NCI-H1436 (cell line): ENCODE measurements at places on chromosomes 7 and 10.
A peak's percentile ranks its signal among the peaks of the same experiment; 100 is the strongest.

- DNase-seq: no peak
Measured at GRCh38 chr10:83075815-83076355, 1063.4 kb upstream of the GHITM start.

GRCh38 chr7:26065652-26066051 lies 86.3 kb upstream of the NFE2L3 start:
- no peak for DNase-seq

DNA sequence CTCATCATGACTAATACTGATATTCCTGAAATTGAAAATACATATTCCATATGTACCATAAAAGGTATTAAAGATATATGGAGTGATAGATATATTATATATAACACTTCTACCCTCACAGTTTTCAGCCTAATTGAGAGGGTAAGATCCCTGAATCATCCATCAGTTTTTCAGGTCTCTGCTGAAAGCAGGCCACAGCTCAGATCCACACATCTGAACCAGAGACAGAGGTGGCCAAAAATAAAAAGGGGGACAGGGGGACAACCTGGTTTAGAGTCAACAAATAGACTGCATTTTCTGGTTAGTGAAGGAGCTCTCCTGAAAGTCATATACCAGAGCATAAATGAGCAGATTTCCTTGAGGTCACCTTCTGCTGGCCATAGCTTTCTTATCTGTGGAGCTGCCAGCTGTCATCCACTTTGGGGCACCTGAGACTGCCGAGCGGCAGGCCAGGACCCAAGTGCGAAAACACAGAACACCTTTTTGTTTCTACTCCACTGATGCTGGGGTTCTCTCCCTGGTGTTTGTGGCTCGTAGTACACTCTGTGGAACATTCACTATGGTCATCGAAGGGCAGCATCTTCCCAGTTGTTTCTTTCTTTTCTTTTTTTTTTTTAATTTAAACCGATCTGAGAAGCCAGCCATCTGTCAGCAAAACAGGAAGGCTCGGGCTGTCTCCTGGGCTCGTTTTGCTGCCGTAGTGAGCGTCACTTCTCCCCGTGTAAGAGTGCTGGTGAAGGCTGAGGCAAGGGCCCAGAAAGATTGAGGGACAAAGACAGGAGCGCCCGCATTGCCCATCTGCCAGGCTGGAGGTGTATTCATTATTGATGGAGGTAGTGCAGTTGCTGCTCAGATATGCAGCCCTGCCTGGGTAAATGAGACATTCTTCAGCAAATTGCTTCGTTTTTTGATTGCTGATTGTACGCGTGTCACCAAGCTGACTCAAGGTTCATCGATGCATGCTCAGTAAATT lies 13.5 kb downstream of the IKZF1 start:
- no peak for DNase-seq

- DNase-seq: peak; percentile 96
Measured at GRCh38 chr7:13990984-13991790, 1.7 kb upstream of the ETV1 start.

- DNase-seq: no peak
Measured at GRCh38 chr7:128108641-128109423, 77.6 kb upstream of the LRRC4 start.

- no peak for DNase-seq
Measured at GRCh38 chr7:73822319-73823173, 8.2 kb upstream of the CLDN4 start.

DNA sequence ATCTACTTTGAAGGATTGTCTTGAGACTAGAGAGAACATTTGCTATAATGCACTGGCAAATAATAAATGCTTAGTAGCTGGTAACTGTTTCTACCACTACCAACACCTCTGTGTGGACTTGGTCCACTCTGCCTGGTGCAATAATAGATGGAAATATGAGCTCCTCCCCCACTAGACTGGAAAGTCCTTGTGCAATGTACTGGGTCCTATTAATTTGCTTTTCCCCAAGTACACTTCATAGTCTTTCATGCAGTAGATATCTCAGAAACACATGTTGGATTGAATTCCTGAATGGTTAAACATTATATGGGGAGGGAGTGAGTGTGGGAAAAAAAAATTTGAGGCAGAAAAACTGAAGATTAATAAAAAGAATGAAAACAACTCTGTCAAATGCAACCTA lies 119.3 kb downstream of the C10orf90 start:
- no peak for DNase-seq

DNA sequence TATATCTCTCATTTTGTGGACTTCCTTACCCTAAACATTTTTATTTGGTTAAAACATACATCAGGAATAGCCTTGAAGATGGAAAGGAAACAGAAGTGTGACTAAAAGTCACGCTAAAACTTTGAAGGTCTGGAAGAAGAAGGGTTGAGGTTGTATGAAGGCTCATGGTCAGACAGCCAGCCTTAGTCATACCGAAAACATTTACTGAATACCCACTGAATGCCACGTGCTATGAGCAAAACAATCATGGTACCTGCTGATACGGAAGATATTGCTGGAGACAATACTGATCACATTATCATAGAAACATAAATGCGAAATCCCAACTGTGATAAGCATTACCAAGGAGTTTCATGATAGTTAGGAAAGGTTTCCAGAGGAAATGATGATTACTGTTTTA lies 64.0 kb downstream of the PDZD8 start:
- DNase-seq: no peak

GRCh38 chr7:134561-135256 lies 57.7 kb upstream of the FAM20C start:
- no peak for DNase-seq

DNA sequence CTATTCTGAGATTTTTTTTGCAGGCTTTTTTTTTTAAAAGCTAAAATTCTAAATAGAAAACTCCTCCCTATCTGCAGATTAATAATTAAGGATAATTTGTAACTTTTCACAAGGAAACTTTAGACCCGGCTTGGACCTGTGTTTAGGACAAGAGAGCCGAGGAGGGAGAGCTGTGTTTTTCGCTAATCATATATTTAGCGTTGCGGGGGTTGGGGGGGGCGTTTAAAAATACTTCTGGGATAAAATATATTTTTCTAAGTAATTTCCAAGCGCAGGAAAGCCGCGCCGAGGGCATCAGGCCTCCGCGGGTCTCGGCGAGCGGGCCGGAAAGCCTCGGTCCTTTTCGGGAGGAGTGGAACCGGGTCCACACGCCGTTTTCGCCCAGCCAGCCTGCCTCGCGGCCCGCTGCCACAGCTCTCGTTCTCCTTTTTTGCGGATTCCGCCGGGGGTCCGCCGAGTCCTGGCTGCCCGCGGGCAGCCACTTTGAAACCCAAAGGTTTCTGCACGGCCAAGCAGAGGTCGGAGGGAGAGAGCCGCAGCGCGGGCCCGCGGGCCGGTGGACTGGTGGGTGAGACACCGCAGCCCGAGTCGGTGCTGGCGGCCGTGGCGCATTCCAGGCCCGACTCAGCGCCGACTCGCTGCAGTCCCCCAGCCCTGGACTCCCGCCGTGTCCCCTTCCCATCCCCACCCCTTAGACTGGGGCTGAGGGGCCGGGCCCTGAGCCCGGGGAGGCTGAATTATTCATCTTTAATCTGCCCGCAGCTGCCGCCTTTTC lies 2.3 kb downstream of the PAX2 start:
- no peak for DNase-seq

GRCh38 chr7:155653803-155654202 lies 9.3 kb downstream of the RBM33 start:
- no peak for DNase-seq

GRCh38 chr10:89891006-89891535 lies 189.7 kb downstream of the KIF20B start:
- no peak for DNase-seq

DNA sequence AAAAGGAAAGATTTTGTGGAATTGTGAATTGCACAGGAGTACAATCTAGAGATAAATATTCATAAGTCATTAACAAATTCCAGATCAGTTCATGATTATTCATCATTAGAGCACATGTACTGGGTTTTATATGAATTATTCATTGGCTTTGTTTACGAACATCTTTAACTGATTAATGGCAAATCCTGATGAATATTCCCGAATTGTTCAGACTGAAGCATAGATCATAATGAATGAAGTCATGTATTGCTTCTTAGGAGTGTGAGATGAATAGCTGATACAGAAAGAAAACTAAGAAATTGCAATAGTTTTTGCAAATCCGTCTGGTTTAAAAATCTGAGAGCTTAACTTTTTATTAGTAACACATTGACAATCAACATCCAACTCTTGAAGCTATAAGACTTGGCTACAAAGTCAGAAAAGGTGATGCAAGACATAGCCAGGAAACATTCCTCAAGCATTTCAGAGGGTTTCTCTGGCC lies 183.6 kb upstream of the DGKB start:
- DNase-seq: no peak

DNA sequence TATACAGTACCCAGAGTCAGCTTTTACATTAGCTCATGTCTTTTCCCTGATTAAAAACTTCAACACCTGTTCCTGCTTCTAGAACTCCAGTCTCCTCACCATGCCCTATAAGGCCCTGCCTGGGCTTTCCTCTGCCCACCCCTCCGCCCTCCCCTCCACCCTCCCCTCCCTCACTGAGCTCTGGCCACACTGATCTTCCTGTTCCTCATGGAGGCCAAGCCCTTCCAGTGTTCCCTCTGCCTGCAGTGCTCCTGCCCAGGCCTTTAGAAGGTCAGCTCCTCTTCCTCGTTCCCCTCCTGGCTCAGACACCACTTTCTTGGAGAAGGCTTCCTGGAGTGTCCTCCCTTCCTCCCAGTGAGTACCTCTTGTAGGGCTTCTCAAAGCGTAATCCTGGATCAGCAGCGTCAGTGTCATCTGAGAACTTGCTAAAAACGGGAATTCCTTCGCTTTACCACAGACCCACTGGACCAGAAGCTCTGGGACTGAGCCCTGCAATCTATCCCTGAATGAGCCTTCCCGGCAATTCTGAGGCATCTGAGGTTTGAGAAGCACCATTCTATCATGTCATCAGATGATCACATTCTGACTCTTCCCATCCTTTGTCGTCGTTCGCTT lies 3.7 kb downstream of the PDZD7 start:
- no peak for DNase-seq

DNA sequence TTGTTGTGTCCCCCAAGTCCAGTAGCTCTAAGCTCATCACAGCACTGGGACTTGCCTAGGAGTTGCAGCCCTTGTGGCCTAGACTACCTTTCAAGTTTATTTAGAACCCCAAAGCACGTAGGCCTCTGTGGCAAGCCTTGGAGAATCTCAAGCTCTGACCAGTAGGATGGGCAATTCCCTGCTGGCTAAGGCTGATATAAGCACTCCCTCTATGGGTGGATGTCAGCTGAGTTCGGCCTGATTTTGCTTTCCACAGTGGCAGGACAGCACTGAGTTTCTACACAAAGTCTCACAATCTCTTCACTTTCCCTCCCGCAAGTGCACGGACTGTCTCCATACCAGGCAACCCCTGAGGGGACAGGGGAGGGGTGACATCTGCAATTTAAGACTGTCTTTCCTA lies 886.4 kb upstream of the LRRN3 start:
- no peak for DNase-seq

DNA sequence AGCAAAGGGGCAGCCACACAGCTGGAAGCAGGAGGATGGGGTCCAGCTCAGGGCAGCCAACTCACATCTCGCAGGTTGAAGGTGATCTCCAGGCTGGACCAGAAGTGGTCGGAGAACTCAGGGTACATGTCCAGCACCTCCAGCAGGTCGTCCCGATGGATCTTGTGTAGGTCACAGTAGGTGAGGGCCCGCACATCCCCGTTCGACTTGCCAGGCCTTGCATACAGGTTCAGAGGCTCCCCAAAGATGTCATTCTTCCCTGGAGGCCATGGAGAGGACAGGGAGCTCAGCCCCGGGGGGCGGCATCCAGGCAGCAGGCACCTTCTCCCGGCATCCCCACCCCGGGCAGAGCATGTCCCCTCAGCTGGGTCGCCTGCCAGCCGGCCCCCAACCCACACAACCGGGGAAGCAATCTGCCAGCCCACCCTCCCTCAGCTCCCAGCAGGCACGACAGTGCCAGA lies 29.3 kb downstream of the KCNH2 start:
- no peak for DNase-seq

DNA sequence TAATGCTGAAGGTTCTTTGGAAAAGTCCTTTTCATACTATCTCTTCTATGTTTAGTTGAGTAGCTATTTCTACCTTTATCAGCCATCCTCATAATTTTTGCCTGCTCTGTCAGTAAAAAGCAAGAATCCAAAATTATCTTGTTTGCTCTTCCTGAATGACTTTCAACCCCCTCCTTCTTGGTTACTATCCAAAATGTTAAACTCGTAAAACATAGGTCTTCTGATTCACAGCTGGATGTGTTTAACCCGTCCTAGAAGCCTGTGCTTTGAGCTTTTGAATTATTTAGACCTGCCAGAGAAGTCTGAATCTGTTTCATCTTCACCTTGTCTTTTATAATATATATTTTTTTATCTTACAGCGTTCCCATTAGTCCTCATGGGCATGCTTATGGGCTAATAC lies 136.4 kb upstream of the MDFIC start:
- no peak for DNase-seq

- DNase-seq: no peak
Measured at GRCh38 chr7:150780292-150780691, 19.9 kb downstream of the TMEM176B start.

DNA sequence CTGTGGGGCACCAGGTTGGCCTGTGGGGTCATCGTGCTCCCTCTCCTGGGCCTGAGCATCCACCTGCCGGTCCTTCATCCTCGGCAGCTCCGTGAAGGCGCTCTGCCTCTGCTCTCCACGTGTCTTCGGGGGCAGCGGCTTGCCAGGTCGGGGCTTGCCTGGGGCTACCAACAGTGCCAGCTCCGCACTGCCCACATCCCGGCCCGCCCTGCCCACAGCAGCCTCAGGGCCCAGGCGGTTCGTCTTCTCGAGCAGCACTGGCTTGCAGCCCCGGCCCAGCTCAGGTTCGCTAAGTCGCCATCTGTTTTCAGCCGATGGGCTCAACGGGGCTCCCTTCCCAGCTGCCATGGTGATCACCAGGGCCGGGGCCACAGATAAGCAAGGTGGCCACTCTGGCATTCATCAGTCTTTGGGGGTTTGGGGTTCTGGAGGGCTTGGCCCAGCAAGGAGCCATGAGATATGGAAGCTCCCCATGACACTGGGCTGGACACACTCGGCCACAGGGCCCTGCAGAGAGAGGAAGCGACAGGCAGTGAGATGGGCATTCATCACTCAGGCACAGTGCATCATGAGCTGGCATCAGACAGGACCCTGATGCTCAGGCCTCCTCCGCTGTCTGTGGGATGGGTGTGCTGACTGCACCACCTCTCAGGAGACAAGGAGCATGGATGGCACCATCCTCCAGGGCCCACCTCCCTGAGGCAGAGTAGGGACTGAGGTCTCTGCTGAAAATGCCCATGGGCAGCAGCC lies 15.5 kb downstream of the ZNF488 start:
- no peak for DNase-seq

DNA sequence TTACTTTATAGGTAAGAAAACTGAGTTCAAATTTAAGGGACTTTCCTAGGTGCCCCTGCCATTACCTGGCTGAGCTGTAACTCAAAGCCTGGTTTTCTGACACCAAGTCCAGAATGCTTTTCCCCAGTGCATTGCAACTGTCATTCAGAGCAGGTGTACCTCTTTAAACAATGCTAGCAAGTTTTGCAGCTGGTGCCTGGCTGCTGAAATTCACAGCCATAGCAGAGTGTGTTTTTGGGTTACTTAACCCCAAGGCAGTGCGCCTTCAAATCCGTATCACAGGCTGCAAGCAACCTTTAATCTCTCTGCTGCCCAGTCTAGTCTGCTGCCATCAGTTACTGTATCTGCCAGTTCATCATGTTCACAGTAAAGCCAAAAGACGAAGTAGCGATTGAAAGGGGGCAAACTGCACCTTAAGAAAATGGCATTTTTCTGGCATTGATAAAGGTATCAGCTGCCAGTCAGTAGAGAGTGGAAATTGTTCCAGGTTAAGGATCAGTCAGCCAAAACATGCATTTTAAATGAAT lies 265.4 kb downstream of the CSTF2T start:
- no peak for DNase-seq

- no peak for DNase-seq
Measured at GRCh38 chr7:76073335-76073990, 25.6 kb downstream of the MDH2 start.

GRCh38 chr7:15828881-15829280 lies 142.4 kb upstream of the MEOX2 start:
- DNase-seq: no peak
